ENCODE measurements at places on chromosomes 2 and 18.

- no peak for DNase-seq
Measured at GRCh38 chr2:76928026-76928425, 594.1 kb downstream of the LRRTM4 start.

DNA sequence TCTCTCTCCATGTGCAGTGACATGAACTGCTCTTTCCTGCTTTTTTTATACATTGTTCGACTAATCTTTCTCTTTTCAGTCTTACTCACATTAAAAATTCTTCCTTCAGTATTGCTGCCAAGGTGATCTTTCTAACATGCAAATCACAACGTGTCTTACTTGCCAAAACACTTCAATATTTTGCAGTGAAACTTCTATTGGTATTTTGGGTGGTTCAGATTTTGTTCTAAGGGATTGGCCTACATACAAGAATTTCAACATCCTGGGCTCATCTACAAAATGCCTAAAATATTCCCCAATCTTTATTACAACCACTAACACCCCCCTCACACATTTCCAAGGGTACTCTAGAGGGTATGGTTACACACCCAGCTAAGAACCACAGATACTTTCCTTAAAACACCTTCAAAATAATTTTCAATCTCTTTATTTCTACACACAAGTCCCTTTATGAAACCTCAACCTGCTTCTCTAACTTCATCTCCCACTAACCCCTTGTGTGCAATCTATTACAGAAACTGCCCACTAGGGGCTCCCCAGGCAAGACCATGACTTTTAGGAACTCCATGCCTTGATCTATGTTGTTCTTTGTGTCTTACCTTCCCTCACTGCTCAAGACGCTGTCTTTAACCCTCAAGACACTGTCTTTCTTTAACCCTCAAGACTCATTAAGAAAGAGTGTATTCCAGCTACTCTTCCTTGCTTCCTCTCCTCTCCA, 50.9 kb downstream of the COL3A1 start:
- DNase-seq = no peak

GRCh38 chr18:54776282-54776977, 51.8 kb upstream of the RAB27B start:
- no peak for DNase-seq

DNA sequence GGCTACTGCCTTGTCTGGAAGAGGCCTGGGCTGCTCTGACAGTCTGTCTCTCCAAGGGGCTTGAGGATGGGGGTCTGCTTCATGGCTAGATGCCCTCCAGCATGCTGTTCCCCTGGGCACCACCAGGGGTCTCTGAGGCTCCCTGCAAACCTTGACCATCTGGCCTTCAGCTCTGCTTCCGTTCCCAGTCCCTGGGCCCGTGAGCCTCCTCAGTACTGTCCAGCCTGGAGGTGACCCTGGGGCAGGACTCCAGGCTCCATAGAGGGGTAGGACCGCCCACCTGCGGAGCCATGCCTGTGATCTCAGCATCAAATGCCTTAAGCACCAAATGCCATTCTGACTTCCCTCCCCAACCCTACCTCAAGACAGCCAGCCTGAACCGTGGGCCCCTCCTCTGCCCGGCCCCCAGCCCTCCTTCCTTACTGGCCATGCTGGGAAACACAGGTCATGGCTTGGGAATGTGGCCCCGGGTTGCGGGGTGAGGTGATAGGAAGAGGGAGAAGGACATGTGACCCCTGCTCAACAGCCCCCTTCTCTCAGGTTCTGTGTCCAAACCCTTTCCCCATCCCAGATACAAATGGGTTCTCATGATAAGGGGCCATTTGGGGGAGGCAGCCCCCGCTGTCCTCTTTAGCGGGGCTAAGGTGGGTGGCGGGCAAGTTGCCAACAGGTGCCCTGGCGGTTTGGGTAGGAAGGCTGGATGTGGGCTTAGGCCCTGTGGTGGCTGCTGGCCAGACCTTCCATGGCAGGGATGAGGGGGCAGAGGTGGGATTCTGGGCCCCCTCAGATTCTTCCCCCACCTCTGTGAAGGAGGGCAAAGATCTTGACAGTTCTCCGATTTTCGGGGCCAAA, 25.0 kb downstream of the SPEG start:
- DNase-seq = no peak

DNA sequence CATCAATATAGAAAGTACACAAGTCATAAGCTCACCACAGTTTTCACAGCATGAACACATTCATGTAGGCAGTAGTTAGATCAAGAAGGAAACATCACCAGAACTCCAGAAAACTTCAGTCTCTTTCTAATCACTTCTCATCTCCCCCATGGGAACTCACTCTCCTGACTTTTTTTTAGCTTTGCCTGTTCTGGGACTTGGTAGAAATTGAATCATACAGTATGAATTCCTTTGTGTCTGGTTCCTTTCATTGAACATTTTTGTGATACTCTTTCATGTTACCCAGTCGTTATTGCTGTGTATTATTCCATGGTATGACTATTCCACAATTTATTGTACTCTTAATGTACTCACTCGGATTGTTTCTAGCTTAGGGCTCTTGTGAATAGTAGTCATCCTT, 160.2 kb downstream of the TAF4B start:
- no peak for DNase-seq

GRCh38 chr18:55088561-55088960, 129.3 kb upstream of the CCDC68 start:
- DNase-seq = no peak

Measured in central memory CD4-positive, alpha-beta T cell (primary cell).